Activated naive CD4-positive, alpha-beta T cell treated with anti-CD3 and anti-CD28 coated beads, Interleukin-2, amount 50 U/mL, for 16 hours (primary cell): ENCODE measurements at places on chromosomes 4 and X.

- no peak for DNase-seq
Measured at GRCh38 chrX:41086627-41086932, 1.3 kb downstream of the USP9X start.

GRCh38 chrX:136047969-136048368, 62.7 kb downstream of the SLC9A6 start:
- DNase-seq = no peak

- DNase-seq = no peak
Measured at GRCh38 chr4:97938141-97938540, 205.1 kb downstream of the STPG2 start.

- no peak for DNase-seq
Measured at GRCh38 chr4:127134490-127134889, 498.3 kb upstream of the INTU start.

GRCh38 chr4:145819101-145819852, 119.3 kb downstream of the ZNF827 start:
- DNase-seq = no peak

DNA sequence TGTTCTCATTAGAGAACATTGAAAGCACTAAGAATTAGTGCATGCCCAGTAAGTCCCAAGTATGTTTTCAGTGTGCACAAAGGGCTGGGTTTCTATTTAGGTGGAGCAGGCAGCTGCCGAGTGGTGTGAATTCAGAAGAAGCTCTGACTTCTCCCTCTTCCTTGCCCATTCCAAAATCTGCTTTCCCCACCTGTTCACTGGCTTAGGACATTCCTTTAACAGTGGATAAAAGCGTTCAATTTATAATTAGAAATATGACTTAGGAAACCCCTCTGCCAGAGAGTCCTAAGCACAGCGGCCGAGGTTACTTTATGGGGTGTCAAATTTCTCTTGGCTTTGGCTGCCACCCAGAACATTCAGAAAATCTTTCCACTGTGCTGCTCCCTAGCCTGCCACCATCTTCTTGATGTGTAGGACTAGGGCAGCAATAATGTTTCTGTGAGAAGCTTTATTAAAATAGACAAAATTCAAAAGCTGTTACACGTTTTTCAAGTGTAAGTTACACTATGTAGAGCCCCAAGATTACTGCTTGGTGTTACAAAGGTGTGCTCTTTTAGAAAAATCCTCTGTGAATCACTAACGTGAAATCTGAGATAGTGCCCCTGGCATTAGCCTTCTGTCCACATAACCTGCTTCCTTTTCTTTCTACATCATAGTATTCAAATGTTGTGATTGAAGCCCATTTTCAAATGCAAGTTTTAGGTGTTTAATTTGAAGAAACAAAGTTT, 191.6 kb upstream of the ANKRD50 start:
- no peak for DNase-seq

GRCh38 chr4:36399762-36400353, 118.4 kb downstream of the DTHD1 start:
- peak; percentile 43 for DNase-seq
